ENCODE measurements at places on chromosomes 2 and 18.

DNA sequence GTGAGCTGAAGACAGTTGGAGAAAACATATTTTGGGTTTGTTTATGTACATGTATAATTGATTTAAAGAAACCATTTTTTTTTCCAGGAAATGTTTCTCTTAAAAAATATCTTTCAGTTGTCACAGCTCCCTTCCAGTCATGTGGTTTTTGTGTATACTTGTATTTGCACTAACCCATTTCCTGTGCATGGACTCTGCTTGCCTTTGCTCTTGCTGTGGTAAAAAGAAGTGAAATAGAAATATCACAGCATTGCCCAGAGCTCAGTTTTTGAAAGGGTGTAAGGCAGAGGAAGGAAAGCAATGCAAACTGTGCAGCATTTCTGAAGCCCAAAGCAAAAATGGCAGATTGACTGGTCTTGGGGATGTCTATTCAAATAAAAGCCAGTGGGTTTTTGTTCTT, 10.4 kb upstream of the DOCK10 start:
- no peak for DNase-seq

DNA sequence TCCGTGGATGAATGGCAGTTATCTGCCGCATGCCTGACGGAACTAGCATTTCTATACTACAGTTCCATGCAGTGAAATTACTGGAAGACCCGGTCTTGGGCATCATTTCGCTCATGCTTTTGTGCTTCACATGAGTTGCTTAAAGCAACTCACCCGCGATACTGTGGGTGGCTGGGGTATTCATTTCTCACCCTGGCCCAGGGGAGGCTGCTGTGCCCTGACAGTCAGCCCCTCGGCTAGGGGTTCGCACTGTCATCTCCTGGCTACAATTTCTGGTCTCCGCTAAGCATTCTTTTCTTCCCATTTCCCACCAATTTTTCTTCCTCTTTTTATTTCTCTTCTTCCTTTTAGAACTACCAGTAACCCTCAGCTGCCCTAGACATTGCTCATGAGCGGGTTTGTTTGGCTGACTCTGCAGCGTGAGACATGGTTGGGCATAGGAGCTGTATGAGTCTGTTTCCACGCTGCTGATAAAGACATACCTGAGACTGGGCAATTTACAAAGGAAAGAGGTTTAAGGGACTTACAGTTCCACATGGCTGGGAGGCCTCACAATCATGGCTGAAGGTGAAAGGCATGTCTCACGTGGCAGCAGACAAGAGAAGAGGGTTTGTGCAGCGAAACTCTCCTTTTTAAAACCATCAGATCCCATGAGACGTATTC, 16.5 kb upstream of the CNDP2 start:
- no peak for DNase-seq

DNA sequence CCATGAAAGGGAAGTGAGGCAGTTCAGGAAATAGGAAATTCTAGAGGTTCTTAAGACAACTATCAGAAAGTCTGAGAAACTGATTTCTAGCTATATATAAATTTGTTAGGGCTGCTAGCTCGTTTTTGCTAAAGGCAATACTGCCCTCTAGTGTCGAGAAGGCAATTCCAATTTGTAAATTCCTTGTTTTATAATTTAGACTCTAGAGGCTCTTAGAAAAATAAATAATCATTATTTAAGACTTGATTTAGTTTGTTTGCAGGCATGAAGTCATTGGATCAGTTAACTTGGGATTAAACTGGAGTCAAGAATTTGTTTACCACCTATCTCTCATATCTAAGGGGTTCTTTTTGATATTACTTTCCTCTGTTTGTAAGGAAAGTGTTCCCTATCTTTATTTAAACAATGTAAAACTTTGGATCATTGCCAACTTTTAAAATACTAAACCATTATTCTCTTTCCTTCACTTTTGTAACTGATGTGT, 66.2 kb downstream of the ACVR2A start:
- DNase-seq = peak; percentile 16

DNA sequence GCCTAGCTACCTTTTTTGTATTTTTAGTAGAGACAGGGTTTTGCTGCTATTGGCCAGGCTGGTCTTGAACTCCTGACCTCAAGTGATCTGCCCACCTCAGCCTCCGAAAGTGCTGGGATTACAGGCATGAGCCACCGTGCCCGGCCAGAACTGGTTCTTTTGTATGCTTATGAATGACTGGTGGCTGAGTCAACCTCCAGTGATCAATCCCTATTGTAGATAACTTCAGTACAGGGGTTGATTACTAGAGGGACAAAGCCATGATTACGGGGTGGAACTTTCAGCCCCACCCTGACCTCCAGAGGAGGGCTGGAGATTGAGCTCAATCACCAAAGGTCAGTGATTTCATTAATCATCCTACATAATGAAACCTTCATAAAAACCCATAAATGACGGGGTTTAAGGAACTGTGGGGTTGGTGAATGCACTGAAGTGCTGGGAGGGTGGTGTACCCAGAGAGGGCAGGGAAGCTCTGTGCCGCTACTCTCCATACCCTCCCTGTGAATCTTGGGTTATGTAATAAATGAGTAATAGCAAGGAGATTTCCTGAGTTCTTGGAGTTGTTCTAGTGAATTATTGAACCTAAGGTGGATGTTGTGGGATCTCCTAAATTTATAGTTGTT, 281.8 kb upstream of the CXCR4 start:
- DNase-seq = no peak

- DNase-seq = no peak
Measured at GRCh38 chr2:60486067-60486466, 67.4 kb downstream of the BCL11A start.

DNA sequence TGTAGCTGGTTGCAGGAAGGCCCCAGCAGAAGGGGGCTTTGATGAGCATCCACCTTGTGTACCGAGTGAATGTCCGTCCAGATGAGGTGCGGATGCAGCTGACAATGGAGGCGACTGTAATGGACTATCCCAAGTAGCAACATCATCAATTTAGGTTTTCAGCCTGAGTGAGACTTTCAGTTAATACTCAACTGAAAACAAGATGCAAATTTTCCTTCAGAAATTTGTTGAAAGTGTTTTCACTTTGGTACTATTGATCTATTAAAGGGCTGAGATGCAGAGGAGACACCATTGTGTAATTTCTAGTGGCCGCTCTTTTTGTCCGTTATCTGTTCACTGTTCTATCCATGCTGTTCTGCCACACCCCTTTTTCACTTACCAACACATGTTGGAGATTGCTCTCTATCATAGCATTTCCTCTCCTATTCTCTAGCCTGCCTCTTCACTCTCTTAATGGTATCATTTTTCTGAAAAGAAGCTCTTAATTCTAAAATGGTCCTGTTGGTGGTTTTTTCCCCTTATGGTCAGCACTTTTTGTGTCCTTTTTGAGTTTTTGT, 12.0 kb upstream of the CASP8 start:
- no peak for DNase-seq

DNA sequence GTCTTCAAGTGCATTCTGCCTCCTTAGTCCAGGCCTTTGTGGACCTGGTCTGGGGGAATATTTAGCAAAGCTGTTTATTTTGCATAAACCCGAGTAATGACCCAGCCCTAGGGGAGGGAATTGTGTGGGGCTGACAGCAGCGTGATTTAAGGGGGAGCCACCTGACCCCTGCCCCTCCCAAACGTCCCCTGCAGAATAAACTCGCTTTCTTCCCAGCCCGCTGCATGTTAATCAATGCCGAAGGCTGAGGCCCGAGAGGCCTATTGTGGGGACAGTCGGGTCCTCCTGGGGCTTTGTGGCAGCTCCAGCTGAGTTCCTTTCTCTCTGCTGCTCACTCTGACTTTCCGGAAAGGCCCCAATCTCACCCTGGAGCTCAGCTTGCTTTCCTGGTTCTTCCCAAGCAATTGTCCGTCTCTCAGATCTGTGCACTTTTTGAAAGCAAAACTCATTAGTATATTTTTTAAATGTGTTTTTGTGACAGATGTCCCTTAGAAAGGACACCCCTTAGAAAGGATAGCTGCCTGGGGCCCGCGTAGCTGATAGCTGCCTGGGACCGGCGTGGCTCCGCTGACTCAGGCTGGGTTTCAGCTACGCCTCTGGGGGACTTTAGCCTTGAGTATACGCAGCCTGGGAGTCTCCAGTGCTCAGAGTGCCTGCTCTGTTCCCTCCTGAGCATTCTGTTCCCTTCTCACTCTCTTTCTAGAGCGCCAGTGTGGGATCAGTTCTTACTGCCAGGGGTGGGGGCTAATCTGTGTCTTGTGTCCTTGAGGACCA, 158.3 kb downstream of the GLI2 start:
- no peak for DNase-seq

DNA sequence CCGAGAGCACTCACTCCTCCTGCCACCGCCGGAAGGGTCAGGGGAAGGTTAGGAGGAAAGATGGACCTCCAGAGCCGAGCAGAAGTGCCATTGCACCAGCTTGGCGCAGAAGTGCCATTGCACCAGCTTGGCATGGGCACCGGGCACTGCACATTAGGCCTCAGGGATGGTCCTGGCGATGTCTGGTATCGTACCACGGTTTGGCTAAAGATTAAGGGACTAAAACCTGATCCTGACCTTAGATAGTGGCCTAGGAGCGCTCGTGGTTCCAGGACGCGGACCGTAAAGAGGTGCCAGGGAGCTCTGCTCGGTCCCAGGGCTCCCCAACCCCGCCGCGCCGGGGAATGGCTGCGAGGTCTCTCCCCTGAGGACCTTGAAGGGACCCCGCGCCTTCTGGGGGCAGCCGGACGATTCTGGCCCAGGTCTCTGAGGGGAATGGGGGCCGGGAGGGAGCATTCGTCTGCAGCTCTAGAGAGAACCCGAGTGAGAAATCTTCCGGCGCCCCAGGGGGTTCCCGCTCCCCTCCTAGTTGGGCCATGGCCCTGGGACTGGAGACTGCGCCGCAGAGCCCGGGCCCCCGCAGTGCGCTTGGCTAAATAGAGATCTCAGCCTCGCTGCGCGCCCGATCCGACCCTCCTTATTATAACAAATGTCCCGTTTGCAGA, 1.8 kb downstream of the PAX8 start:
- DNase-seq = no peak

- DNase-seq = no peak
Measured at GRCh38 chr2:70360661-70361270, 58.9 kb upstream of the FAM136A start.

DNA sequence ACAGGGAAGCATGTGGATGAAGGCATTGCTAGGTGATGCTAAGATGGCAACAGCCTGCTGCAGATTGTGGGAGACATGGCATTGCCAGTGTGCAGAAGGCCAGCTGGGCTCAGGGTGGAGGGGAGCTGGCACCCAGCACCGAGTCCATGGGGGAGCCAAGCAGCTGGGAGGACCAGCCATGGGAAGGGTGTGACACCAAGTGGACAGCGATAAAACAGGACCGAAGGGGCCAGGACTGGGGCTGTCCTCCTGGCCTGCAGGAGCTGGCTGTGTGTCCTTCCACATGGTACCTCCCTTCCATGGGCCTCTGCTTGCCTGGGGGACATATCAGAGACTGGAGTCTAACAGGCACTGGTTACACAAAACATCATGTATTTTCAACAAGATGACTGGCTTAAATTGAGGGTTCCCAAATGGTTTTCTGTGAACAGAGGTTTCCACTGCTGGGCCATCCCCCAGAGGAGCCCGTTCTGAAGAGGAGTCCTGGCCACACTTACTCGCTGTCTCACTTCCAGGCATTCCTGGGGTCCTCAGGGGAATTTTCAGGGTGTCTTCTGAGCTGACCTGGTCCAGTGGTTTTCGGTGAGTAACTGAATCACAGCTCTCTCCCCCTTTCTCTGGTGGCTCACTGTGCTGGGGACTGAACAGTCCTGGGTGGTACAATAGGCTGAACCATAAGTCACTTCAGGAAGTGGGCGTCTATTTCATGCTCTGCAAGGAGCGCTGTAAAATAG, 60.4 kb upstream of the TNP1 start:
- no peak for DNase-seq

DNA sequence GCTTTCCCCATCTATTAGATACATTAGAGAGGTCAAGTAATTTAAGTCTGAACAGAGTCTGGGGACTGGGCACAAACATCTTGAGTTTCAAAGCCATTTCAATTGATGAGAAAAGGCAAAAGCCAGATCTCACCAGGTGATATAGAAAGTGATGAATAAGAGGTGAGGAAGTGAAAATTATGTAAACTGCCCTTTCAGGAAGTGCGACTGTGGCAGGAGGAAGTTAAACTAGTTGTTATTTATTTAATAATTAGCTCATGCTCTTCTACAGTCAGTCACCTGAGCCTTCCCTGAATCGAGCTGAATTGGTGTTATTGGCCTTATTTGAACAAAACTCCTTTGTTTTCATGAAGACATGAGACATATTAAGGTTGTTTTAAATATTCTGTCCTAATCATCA, 115.1 kb downstream of the CDH20 start:
- DNase-seq = no peak

DNA sequence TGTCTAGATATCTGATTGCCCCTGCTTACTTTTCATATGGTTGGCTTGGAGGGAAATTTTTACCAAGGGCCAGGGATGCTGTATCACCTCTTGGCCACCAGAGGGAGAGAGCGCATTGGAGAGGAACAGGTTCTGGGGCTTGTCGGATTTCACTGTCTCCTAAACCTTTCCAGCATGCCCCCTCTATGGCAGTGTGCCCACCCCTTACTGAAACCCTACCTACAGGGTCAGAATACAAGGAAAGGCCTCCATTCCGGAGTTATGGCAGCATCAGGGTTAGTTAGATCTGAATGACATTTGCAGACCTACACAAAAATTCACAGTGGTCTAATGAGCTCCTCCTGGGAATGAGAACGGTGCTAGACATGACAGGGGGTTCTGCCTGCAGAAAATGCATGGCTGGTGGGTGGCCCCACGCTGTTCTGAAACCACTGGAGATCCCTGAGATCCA, 5.8 kb downstream of the SLC14A2 start:
- DNase-seq = no peak

DNA sequence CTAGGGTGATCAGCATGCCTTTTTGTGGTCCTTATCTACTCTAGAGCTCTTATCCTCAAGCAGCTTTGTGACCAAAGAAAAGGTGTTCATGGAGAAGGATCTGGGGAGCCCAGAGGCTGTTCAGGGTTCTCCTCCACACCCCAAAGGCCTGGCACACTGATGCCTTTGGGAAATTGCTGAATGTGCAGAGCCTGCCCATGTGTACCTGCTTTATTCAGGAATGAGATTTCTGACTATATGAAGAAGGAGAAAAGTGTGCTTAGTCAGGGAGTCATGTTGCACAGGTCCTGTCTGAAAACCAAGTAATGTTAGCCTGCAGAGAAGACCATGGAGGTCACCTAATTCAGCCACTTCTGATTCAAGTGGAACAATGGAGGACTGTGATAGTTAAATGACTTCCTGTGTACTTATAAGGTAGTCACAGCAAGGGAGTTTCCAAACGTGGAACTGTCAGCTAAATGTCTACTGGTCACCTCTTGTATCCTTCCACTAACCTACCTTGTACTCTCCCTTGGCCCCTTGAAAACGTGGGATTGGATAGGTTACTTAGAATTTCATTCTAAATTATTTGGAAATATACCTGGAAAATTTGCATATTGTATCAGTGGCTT, 81.3 kb downstream of the LIMS1 start:
- DNase-seq = no peak

DNA sequence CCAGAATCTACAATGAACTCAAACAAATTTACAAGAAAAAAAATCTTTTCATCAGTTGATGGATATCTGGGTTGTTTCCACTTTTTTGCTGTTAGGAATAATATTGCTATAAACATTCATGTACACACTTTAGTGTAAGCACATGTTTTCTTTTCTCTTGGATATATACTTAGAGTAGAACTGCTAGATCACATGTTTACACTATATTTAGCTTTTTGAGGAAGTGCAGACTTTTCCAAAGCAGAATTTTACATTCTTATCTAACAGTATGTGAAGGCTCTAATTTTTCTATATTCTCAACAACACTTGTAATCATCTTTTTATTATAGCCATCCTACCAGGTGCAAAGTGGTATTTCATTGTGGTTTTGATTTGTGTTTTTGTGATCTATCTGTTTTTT, 103.6 kb upstream of the RMP24 start:
- no peak for DNase-seq

GRCh38 chr2:122639176-122639575, 883.7 kb downstream of the TSN start:
- no peak for DNase-seq
